ENCODE measurements at places on chromosomes 6 and 20.

DNA sequence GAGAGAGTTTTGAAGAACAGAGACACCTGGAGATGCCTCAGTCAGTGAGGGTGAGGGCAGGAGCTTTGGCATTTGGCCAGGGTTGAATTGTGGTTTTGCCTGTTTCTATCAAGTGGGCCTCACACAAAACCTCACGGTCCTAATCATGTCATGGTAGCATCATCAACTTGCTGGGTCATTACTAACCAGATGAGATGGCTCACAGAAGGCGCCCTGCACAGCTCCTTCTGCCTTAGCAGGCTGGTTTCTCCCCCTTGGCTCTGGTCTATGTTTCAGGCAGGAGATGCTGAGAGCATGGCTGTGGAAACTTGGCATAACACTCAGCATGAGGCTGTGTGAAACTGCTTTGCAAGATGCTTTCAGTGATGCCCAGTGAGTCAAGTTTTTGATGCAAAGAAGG, 99.3 kb downstream of the LRRC1 start:
- no peak for DNase-seq

DNA sequence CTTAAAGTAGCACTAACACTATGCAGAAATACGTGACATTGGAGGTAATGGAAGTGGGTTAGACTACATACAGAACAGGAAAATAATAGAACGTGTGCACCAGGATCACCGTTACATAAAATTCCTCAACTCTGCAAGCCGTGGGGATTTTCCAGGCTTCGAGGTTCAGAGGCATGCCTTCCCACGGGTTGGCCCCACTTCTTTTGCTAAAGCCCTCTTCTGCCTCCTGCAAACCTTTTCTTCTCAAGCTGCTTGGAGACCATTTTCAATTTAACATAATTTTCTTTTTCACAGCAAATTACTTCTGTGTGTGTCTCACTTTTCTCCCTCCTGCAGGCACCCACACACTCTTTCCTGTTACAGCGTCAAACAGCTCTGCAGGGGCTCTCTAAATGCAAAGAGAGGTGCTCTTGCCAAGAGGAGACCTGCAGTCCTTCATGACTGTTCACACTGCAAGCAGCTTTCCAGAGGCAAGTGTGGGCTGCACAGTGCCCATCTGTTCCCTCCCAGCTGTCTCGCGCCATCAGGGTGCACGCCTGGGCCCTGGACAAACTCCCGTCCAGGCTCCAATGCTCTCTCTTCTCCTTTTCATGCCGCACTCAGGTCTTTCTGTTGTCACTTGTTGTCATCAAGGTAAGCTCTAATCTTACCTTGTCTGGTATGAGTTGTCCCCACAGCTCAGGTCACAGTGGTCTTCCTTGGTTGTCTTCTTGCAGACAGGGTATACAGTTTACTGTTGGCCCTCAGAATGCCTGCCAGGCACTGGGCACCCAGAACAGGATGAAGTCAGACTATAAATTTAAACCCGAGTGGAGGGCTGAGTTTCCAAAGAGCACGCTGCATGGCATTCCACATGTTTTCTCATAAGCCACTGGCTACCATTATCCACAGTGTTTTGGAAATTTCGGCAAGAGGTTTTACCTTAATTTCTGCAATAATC, 164.8 kb upstream of the GGTLC1 start:
- no peak for DNase-seq

DNA sequence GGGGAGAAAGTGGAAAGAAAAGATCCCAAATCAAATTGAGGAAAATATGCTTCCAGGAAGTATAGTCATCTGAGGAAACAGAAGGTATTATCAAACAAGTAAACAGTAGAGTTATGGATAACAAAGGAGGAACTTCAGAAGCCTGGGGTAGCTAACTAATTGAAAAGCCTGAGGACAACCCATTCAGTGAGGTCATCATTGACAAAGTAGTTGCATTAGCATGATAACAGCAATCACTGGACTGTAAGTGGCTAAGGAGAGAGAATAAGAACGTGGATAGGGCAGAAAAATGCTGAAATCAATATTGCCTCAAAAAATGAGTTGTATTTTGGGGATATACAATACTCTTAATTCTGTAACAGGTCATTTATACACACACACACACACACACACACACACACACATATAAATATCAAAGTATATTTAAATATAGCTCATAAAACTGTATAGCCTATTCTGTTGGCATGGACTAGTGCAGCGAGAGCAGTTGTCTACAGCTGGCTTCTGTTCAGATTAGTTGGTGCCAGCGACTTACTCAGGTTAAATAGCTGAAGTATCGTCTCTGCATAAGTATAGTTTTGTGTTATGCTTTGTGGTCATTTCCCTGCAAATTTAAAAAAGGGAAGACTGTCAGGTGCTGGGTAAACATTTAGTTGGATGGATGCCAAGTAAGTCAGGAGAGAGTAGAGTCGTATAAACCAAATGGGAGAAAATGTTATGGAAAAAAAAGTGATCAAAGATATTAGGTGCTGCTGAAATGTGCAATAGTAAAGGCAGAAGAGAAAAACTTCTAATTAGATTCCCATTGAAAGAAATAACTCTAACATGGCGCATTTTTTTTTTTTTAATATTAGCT, 33.8 kb upstream of the CTAGE9 start:
- no peak for DNase-seq

DNA sequence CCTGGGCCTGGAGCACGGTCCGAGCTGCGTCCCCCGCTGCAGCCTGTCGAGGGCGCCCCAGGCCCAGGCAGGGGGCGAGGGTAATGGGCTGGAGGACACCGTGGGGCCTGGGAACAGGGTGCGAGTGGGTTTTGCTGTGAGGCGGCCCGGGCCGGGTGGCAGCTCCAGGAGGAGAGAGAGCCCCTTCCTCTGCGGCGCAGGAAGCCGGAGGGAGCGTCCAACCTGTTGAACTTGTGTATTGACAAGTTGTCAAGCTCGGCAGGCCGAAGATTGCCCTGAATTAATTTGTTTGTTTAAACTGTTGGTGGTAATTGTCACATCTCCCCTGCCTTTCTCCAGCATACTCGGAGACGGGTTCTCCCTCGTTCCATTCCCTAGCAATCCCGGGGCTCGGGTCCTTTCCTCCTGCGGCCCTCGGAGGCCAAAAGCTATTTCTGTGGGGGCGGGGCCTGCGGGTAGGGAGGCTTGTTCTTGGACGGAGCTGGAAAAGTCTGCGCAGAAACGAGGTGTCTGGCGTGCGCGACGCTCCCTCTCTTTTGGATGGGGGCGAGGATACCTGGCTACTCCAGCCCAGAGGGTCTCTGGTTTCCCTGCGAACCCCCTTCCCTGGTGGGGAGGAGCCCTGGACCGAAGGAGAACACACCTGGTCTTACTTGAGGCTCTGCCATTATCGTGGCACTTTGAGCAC, 9.9 kb downstream of the NR2E1 start:
- DNase-seq = no peak

DNA sequence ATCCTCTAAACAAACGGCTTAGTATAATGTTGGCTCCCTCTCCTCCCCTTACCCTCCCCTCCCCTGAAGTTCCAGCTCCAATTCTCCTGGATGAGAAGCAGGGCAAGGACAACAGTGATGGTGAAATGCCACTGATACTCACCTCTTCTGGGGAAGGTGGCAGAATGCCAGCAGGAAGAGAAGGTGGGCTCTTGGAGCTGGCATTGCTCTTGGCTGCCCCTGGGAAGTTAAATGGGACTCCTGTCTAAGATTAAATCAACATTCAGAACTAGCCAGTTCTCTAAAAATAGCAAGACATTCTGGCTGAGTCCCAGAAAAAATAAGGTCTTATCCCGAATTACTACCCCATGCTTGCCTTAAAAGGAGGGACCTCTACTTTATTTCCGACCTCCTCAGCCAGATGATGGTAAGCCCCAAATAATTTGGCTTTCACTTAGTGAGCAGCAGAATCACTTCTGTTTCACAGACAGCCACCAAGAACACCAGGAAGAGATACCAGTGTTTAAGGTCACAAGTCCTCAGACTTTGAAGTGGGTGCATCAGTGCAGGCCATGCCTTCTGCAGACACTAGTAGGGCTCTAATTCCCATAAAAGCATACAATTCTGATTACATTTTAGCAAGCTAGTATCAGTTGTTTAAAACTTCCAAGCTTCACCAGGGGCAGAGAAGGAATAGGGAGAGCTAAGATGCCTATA, 46.0 kb upstream of the IL17A start:
- no peak for DNase-seq

GRCh38 chr20:57236813-57237584, 29.4 kb downstream of the BMP7 start:
- DNase-seq = no peak

GRCh38 chr20:31476643-31477215, 1.6 kb downstream of the REM1 start:
- no peak for DNase-seq

DNA sequence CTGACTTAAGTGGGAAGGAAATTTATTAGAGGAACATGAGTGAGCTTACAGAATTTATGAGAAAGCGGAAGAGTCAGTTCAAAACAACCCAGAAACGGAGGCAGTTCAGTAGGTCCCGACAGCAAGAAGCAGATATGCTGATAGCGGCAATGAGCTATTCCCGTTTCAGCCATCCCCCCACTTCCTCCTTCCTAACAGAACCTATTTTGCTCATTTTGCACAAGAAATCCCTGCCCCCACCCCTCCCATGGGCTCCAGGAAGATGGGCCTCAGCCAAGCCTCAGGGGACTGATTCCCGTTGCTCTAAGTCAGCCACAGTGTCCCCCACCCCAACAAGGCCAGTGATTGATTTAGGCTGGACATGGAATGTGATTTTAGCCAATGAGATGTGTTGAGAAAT, 157.5 kb downstream of the CEBPB start:
- DNase-seq = no peak

GRCh38 chr6:47245745-47246371, 63.8 kb downstream of the TNFRSF21 start:
- no peak for DNase-seq

DNA sequence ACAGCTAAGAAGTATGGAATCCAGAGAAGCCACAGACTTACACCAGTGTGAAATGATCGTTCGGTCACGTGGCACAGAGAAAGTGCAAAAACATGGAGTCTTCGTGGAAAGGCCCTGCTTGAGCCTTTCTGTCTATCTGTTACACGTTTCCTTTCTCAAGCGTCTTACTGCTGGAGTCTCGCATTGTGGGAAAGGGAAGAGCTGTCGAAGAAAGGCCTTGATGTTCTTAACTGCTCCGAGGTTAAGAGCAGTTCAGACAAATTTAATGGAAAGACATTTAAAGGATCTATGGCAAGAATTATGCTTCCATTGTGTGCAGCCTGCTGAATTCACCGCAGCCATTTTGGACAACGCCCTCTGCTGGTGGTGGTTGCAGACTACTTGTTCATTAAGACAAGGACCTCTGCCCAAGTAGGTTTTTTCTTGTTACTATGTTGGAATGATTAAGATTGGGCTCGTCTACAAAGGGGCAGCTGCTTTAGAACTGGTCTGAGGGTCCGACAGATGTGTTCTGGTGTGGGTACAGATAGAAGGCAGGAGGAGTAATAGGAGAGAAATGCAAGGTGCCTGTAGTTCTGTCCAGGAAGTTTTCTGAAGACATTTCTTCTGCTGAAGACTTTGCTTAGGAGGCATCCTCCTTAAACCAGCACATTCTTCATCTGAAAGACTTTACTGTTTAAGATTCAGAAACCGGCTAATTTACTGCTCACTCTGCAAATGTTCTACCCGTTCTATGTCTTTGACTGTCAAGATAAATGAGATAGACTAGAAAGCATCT, 24.7 kb upstream of the CCN6 start:
- DNase-seq = peak; percentile 9

GRCh38 chr6:131251590-131252199, 116.4 kb downstream of the AKAP7 start:
- DNase-seq = no peak

DNA sequence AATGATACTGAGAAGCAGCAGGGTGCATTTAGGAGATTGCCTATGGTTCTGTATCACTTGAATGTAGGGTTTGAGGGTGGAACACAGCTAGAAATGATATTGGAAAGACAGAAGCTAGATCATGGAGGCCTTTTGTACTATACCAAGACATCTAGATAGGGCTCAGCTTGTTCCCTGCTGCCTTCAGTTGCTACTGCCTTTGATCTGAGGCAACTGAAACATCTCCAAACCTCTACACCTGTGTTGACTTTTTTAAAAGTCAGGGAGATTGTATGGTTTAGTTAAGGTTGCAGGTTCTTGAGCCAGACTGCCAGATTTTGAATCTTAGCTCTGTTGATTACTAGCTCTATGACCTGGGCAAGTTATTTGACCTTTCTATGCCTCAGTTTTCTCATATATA, 12.7 kb downstream of the BLTP3A start:
- DNase-seq = no peak

GRCh38 chr6:125188594-125189203, 35.1 kb downstream of the TPD52L1 start:
- DNase-seq = no peak

DNA sequence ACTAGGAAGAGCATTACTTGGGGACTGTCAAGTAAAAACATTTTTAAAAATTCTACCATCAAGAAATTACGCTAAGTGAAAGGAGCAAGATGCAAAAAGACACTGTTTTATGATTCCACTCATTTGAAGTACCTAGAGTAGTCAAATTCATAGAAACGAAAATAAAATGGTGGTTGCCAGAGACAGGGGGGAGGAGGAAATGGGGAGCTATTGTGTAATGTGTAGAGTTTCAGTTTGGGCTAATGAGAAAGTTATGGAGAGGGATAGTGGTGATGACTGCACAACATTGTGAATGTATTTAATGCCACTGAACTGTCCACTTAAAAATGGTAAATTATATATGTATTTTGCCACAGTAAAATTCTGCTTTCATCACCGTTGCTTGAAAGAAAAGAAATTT, 83.8 kb downstream of the UST start:
- no peak for DNase-seq

DNA sequence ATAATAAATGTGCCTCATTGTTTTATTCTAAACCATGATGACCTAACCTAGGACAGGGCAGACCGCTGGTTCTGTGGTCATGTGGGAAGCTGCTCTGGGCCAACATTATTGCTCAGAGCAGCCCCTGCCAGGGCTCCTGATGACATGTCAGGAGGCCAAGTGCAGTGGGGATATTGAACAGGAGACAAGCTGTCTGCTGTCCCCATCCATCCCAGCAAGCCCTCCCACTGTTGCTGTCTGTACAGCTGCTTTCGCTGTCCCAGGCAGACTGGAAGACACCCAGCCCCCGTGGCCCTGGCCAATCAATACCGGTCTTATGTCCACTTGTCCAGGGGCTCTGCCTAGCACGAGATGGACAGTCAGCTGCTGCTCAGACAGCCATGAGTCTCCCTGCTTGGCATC, 43.2 kb upstream of the FNDC1 start:
- DNase-seq = no peak

GRCh38 chr20:54557806-54558590, 82.6 kb downstream of the DOK5 start:
- no peak for DNase-seq

DNA sequence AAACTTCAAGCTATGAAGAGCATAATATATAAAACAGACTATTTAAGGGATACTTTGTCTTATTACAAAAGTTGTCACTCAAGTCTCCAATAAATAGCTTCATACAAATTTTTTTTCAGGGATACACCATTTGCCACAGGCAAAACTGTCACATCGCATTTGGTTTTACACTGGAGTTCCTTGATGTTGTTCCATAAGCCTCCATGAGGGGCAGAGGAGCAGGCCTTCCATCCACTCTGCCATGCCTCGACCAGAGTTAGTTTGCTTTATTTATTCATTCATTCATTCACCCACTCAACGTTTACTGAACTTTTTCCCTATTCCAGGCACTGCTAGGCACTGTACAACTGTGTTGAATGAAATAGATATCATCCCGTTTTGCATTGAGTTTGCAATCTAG, 246.6 kb downstream of the PHF3 start:
- DNase-seq = no peak

Measured in activated naive CD4-positive, alpha-beta T cell (primary cell).